ENCODE measurements at places on chromosomes 2 and 18.
A peak's percentile ranks its signal among the peaks of the same experiment; 100 is the strongest.

GRCh38 chr2:132725748-132726147 lies 55.7 kb upstream of the LYPD1 start:
- DNase-seq, result no peak

DNA sequence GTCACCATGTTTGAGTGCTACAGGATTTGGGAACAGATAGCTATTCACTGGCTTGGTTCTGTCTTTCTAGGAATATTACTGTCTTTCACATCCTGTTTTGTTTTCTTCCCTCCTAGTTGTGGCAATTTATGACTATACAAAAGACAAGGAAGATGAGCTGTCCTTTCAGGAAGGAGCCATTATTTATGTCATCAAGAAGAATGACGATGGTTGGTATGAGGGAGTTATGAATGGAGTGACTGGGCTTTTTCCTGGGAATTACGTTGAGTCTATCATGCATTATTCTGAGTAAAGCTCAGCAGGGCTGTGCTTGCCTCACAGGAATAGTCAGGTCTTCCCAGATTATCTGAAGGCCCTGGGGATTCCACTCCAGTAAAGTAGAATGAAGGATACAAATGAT lies 98.9 kb downstream of the ABI2 start:
- DNase-seq, result no peak

DNA sequence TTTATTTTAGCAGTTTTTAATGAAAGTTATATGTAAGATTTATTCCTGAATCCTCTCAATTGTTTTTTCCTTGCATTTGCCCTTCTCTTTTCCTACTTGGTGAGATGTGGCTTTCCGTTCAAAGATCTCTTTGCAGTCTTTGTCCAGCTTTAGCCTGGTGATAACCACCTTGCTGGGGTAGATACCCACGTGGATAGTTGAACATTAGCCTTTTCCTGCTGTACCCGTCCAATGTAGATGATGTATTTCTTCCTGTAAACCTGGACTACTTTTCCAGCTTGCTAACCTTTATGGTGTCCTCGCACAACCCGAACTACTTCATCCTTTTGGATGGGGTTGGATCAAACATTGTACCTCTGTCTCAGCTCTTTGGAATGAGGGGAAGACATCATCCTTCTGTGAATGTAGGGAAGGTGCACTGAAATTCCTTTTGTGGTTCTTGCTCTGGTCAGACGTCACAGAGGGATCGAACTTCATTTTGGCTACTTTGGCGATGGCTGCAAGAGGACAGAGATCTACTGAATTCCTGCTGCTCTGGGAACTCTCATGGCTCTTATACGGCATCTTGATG lies 293.2 kb upstream of the EPAS1 start:
- DNase-seq, result no peak

- DNase-seq, result no peak
These were observed 16.2 kb upstream of the TMEM178A start for GRCh38 chr2:39649511-39649910.

DNA sequence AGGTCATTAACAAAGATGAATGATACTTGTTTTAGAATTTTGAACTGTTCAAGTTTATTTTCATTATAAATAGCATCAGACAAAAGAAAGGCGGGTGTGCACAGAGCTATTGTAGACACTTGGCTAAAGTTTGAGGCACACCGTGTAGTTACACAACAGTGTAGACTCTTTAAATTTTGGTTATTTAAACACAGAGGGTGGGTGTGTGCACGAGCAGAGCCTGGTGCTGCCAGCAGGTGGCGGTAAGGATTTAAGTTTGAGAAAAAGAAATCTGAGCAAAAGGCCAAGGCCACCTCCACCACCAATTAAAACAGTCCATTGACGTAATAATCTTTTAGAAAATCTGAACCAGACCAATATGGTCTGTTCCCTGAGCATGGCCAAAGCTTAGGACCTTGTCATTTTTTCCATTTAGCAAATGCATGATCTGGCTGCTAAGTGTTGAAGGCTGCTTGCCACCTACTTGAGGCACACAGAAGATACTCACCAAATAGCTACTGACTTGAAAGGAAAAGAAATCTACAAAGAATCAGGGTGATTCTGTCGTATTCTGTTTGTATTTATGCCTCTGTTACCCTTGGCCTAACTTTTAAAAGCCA lies 14.3 kb downstream of the COPS7B start:
- DNase-seq, result no peak

DNA sequence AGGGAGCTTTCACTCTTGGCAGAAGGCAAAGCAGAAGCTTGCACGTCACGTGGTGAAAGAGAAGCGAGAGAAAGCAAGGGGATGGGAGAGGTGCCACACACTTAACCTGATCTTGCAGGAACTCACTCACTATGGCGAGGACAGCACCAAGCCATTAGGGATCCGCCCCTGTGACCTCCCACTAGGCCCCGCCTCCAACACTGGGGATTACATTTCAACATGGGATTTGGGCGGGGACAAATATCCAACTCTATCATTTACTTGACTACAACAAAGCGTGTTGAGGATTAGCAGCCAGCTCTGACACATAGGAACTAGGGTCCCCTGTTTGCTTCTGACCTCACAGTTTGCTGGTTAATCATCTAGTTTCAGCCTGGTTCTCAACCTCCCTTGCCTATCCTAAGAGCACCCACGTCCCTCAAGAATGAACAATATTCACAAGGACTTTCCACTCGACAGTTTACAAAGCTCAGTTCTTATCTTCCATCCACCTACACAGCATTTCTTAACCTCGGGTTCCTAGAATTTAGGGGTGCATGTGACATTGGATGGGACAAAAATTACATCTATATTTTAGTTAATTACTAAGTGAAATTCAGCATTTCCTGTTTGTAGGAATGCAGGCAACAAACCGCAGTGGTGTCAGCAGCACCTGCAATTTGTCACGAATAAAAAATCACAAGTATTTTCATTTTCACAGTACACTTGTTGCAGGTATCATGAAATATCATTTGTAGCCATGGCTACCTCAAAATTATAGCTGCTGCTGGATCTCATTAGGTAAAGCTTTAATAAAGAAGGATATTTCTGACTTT lies 36.0 kb downstream of the LBH start:
- DNase-seq, result no peak

GRCh38 chr2:17133052-17133671 lies 385.1 kb downstream of the RAD51AP2 start:
- DNase-seq, result no peak

DNA sequence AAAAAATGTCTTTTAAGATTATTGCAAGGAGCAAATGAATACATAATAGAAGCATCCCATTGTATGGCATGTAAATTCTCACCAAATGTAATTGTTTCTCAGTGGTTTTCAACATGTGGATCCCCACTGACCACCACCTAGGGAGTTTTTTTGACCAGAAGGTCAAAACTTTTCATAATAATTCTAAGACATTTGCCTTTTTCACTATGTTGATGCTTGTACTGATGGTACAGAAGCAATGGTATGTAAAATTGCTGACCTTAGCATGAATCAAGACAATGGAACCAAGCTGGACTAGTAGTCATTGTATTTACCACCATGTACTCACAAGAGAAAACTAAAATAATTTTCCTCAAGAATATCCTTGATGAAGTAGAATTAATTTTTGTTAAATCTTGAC lies 36.8 kb downstream of the RAB10 start:
- no peak for DNase-seq

GRCh38 chr2:223674998-223675609 lies 72.9 kb upstream of the SCG2 start:
- peak; percentile 43 for DNase-seq

DNA sequence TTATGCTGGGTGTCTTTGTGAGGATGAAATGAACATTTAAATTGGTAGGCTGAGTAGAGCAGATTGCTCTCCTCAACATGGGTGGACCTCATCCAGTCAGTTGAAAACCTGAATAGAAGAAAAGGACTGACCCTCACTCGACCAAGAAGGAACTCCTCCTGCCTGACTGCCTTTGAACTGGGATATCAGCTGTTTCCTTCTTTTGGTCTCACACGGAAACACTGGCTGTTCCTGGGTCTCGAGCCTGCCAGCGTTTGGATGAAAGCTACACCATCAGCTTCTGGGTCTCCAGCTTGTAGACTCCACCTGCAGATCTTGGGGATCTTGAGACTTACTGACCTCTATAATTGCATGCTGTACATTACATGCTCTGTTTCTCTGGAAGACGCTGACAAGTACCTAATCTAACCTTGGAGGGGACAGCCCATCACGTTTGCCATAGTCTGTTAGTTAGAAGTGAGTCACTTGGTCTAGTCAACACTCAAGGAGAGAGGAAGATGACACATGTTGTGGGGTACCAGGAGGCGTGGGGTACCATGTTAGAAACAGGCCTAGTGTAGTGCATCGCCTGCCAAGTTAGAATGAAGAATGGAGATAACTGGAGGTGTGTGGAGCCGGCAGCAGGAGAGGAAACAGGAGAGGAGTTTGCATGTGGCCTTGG lies 267.0 kb downstream of the MREG start:
- DNase-seq, result no peak

DNA sequence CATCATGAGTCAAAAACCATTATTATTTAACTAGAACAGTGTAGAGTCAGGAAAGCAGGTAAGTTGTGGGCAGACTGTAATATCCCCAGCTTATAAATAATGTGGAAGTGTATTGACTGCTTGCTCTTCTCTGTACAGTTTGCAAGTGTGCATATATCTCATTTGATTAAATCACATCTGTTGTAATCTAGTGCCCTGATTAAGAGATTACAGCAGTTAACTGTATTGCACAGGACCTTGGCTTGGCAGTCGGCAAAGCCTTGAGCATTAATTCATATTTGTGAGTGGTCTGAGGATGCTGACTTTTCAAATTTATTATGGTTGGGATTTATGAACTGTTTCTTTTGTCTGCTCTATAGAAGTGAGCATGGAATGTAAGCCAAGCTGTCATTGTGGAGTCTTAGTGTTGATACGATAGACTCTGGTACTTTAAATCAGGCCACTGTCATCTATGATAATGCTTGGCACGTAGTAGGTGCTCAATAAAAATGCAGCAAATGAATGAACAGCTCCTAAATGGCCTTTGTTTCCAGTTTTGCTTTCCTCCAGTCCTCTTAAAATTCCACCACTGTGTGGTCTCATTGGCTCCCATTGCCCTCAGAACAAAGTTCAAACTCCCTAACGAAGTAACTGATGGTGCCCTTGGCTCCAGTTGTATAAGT lies 48.3 kb downstream of the RAB31 start:
- DNase-seq, result no peak

DNA sequence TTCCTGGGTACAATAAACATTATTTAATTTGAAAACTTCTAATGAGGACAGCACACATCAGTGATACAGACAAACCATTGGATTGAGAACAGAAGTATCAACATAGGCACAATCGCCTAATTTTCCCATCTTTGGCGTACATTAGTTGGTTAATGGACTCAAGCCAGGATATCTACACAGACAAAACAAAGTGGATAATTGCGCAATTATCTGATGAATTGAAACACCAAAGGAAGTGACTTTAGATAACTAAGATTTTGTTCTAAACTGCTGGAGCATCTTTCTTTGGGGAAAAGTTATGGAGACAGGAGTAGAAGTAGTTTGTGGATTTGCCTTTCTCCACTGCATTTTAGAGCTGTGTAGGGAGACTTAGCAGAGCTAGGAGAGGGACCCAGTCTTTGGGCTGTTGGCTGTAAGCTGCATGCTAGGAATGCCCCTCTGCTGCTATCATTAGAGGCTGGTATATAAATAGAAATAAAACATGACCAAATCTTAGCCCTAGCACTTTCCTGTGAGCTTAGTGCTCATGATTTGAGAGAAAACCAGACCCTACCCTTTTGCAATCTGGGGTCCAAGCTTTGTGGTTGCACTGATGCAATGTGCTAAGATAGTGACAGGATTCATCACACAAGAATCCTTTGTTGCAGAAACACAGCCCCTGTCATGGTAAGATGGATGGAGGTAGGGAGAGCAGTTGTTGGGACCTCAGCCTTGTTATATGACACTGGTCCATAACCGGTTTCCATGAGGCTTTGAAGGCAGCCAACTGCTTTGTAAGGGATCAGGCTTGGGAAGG lies 264.5 kb upstream of the PIK3C3 start:
- DNase-seq, result no peak

- DNase-seq, result no peak
These were observed 22.7 kb downstream of the LDLRAD4 start for GRCh38 chr18:13241083-13241892.

DNA sequence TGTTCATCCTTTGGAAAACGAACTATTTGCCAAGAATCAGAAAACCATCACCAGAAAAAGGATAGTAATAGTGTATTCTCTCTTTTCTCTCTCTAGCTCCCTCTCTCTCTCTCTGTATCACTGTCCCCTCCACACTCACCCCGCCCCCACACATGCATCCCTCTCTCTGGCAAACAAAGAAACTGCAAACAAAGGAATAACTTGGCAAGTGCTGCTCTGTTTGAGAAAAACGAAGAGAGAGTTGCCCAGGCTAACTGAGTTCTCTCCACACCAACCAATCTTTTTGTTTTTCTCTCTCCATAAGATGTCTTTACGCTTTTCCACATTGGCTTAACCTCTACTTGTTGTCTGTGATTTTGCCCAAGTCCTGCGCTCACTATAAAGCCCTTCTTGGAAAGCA lies 316.2 kb downstream of the EPHA4 start:
- no peak for DNase-seq

GRCh38 chr2:55952415-55952814 lies 28.8 kb upstream of the EFEMP1 start:
- no peak for DNase-seq

GRCh38 chr18:61443081-61443725 lies 110.0 kb downstream of the CDH20 start:
- DNase-seq, result no peak

DNA sequence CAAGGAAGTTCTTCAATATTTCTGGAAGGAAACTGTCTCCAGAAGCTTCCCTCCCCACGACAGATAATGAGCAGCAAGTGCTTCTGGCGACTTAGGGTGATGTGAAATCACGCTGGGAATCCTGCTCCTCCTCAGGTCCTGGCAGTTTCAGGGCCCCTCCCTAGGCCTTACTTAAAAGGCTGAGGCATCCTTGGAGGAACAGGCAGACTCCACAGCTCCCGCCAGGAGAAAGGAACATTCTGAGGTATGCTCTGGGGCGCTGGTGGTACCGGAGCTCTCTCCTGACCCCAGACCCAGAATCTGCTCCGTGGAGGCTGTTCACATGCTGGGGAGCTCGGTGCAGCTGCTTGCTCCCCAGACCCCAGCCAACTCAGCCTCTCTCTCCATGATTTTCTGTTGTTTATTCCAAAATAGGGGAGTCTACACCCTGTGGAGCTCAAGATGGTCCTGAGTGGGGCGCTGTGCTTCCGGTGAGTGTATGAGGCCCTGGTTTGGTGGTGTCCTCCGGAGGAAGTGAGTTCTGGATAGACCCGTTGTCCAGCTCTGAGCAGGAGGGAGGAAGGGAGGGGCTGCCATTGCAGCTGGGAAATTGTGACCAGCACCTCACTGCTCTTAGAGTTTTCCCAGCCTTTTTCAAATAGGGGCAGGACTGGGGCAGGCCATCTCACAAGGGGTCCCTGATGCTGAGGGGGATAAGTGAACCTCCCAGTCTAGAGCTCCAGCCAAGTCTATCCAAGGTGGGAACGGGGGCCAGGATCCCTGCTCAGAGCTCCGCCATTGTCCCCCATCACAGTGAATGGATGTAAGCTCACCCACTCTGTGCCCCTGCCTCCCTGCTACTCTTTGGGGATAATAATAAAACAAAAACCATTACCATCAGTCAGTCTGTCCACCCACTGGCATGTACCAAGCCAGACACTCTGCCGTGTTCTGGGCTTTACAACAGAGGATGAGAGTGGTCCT lies at the start of gene IL36RN:
Gene IL36RN (plus strand): TSS at position 201 of the 963 bp plus-strand sequence. CDS start 241 bp downstream, at position 442.
- no peak for DNase-seq

GRCh38 chr18:61528961-61529360 lies 195.7 kb downstream of the CDH20 start:
- DNase-seq, result no peak
